ENCODE measurements at places on chromosomes 4 and X.

DNA sequence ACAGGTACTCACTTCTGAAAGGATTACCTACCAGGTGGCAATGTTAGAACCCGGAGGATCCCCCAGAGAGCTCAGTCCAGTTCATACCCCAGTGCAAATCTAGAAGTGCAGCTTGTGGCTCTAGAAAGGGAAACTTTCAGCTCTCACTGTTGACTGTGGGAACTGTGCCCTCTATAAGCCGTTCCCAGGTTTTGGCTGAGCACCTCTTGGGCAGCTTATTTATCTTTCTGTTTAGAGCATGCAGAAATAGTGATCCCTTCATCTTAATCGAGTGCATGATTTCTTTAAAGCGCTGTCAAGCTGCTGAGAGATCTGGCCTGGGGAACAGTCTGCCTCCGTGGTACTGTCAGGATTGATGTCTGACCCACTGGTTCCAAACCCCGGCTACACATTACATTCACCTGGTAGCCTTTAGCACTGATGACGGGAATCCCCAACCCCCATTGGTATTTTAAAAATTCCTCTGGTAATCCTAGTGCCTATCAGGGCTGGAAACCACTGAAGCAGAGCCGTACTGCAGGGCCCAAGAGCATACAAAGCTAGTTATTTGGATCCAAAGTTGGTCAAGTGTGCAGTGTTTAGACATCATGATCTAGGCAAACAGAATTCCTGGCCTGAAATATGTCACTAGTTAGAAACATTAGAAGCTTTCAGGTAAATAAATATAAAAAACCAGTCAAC lies 103.2 kb downstream of the KLHL8 start:
- DNase-seq, result peak; percentile 43

GRCh38 chrX:81390237-81390636 lies 188.3 kb downstream of the SH3BGRL start:
- no peak for DNase-seq

GRCh38 chr4:139810710-139811109 lies 145.1 kb downstream of the MGST2 start:
- DNase-seq, result no peak

- no peak for DNase-seq
Measured at GRCh38 chrX:24767557-24767956, 73.8 kb downstream of the POLA1 start.

DNA sequence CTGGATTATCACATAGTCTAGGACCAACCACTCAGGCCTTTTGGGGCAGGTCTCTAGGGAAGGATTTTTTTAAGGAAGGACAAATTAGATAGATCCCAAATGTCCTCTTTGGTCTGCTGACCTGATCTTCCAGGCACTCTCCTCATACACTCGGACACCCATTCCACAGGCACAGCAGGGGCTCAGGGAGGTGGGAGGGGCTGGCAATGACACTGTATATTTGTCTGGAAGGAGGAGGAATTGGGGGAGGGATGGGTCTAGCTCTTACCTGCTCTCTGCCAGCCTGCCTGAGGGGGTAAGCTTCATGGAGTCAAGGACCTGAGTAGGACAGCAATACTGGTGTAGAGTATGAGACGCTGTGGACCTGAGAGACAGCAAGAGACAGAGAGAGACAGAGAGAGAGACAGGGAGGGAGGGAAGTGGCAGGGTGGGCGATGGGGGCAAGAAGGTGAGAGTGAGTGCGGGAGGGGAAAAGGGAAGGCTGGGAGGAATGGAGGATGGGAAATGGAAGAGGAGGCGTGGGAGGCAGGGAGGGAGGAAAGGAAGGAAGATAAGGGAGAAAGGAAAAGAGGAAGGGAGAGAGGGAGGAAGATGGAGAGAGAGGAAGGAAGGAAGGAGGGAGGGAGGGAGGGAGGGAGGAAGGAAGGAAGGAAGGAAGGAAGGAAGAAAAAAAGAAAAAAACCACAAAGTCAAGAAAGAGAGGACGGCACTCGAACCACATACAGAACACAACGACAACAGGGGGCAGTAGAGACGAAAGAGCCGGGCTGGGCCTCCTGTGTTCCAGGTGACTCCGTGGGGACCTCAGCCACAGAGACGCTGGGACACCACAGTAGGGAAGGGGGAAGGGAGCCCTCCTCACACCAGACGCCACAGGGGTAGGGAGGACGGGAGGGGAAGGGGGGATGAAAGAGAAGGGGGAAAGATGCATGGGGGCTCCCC lies 1.8 kb downstream of the IQSEC2 start:
- peak; percentile 33 for DNase-seq

- no peak for DNase-seq
Measured at GRCh38 chrX:147180886-147181285, 366.3 kb upstream of the CXorf51A start.

DNA sequence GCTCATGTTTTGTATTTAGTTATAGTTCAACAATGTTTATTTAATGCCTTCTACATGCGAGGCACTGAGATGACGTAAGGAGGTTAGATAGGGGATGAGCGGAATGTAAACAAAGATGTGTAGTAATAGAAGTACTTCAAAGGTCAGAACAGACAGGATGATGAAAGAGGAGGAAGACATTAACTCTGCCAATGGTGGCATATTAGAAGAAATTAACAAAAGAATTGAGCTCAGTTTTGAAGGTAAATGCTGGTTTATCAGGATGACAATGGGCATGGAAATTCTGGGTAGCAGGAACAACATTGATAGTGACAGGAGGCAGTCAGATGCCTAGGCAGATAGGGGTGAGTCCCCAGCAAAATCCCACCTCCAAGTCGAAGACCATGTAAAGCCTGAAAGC lies 62.3 kb upstream of the PGRMC2 start:
- DNase-seq, result no peak

DNA sequence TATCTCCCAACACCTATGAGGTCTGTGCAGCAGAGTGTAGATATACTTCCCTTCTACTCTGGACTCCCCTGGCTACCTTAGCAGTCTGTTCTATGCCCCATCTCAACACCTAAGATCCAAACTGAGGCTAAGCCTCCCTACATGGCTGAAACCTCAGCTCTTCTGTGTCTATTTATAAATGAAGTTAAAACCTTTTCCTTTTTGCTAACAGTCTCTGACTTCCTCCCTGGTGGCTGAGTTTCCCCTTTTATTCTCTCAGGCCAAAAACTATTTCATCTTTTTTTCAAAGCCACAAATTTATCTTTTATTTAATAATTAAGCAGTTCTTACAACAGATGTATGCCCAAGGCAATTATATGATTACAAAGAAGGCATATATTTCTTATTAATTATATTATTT lies 111.8 kb upstream of the STIM2 start:
- DNase-seq, result no peak

DNA sequence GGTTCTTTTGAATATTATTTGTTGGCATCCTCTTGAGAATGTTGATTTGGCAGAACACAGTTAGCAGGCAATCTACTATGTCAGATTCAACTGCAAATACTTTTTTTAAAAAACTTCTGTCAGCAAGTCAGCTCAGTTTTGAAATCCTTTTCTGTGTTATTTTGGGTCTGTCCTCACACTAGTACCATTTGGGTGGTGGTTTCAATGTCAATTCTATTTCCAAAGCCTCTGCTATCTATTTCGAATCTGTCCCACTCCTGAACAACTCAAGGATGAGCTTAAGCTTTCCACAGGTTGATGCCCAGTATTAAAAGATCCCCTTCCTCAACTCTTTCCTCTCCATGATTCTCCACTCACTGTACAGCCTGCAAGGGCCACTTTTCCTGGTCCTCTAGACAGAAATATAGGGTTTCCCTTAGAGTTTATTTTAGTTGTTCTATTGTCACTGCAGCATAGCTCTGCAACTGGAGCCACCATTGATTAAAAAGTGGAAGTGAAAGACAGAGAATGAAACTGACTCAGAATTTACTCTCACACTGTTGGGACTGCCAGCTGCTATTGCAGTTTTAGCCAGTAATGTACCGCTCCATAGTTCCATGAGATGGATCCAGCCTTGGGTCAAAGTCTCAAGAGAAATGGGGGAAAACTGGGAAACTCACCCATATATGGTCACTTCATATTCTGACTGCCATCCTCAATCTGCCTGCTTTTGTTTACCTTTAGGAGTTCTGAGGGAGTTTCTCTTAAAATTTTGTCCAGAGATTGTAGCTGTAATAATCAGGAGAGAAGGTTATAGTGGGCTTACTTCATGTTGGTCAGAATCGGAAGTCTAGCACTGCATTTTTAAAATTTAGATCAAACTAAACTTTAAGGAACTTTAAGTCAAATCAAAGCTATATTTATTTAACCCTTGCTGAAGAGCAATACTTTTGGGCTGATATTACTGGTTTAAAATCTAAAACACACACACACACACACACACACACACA lies 14.6 kb downstream of the HDX start:
- DNase-seq, result no peak

GRCh38 chr4:25101836-25102235 lies 58.4 kb downstream of the SEPSECS start:
- DNase-seq, result no peak

DNA sequence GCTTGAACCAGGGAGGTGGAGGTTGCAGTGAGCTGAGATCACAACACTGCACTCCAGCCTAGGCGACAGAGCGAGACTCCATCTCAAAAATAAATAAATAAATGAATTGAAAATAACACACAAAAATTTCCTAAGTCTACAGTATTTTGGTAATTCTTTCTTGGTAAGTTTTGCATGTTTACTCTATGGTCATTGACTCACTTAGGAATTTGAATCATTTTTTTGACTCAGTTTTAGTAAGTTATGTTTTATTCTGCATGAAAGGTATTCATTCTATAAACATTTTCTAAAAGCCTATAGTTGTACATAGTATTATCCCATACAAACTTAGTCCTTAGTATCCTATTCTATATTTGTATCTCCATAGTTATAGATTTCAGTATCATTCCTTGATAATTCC lies 772.9 kb upstream of the SLIT2 start:
- DNase-seq, result no peak

DNA sequence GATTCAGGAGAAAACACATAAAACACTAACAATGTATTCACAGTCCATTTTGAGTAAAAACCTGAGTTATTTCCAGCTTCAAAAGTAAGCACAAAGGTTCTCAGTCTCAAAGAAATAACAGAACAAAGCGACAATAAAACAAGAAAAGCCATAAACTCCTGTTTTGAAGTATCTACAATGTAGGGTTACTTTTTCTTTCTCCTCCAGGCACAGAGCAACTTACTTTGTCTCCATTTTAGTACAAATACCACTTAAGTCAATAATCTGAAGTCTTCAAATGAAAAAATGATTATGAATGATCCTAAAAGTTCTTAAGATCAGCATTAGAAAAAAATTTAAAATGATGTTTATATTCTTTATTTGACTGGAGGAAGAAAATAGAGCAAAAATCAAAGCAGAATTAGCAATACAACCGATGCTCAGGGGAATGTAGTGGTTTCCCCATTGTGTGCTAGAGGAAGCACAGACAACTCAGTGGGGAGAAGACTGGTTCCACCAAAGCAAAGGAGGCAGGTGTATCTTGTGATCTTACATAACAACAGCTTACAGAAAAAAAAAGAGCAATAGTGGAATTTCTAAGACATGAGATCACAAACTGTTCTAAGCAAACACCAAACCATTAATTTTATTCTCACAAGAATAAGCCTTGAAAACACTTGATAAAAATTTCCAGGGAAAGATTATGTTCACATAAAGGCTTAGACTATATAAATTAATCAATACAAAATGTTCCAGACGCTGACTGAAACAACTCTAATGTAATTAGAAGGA lies 35.1 kb downstream of the EPHA5 start:
- DNase-seq, result peak; percentile 57

- DNase-seq, result peak; percentile 63
Measured at GRCh38 chrX:53479301-53479700, 45.1 kb upstream of the HSD17B10 start.

DNA sequence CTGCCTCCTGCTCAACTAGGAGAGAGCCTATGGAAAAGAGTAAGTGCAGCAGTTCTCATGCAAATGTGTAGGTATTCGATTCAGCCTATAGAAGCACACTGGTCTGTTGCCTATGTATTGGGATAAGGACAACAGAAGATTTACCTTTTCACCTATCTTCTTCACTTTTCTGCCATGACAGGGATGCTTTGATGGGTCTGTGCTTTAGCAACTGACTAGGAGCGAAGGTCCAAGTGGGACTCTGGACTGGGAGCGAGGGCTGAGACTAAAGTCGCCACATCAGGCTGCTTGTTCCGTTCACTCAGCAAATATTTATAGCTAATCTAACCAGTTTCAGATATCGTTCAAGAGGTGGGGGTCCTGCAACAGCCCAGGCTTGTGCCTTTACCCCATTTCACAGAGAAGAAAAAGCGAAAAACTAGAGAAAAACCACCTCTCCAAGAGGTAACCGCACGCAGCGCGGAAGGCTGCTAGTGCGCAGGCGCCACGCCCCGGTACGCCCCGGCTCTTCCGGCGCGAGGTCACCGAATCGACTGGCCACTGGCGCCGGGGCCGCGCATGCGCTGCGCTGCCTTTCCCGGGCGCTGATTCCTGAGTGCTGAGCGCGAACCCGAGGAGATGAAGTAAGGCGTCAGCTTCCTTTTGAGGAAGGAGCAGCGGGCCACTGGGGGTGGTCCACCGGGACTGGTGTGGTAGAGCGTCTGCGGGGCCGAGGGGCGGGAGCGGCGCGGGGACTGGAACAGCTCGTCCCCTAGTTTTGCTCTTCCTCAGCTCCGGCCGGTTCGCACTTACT lies at the start of gene RBMX2:
Gene RBMX2 (plus strand): TSS at position 573 of the 793 bp plus-strand sequence. CDS start 46 bp downstream, at position 619.
- peak; percentile 76 for DNase-seq

GRCh38 chrX:77945910-77946545 lies 23.4 kb downstream of the PGAM4 start:
- no peak for DNase-seq

GRCh38 chr4:110510277-110510676 lies 34.3 kb downstream of the ENPEP start:
- DNase-seq, result no peak

- DNase-seq, result no peak
Measured at GRCh38 chr4:64777286-64777685, 368.0 kb upstream of the TECRL start.

GRCh38 chrX:44747317-44747716 lies 96.5 kb upstream of the DUSP21 start:
- no peak for DNase-seq

DNA sequence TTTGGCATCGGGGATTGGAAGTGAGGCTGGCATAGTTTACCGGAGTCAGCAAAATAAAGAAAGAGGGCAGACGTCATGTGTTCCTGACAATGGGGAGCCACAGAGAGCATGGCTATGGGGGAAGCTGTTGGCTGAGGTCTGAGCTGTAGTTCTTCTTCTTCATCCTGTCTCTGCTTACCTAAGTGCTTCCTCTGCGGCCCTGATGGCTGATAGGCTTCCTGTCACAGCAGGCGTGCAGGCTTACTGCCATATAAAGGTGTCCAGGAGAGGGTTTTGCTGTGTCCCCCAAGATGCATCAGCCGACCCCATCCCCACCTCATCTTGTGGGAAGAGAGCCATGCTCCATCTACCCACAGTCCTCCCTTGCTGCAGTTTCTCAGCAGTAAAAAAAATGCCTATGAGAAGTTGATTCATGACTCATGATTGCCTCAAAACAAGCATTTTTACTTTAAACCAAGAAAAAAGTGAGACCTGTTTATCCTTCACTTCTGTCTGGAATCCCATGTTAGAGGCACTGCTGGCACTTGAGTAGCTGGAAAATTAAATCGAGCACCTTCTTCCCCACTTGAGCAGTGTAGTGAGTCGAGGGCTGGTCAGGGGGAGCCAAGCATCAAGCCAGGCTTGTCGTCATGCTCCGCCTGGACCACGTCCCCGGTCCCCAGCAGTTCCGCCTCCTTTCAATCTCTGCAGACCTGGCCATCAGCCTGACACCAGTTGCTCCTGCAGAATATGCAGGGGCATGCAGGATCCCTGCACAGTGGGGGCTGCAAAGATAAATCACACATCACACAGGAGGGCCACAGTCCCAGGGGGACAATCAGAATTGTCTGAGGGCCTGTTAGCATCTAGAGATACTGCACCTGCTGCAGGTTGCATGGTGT lies 237.8 kb downstream of the EVC2 start:
- DNase-seq, result no peak

All from GM23338 (cell line).